NCI-H460 (cell line): ENCODE measurements at places on chromosomes 5 and 9.

GRCh38 chr9:114021578-114021977 is 56.5 kb downstream of the AMBP start:
- DNase-seq = no peak

DNA sequence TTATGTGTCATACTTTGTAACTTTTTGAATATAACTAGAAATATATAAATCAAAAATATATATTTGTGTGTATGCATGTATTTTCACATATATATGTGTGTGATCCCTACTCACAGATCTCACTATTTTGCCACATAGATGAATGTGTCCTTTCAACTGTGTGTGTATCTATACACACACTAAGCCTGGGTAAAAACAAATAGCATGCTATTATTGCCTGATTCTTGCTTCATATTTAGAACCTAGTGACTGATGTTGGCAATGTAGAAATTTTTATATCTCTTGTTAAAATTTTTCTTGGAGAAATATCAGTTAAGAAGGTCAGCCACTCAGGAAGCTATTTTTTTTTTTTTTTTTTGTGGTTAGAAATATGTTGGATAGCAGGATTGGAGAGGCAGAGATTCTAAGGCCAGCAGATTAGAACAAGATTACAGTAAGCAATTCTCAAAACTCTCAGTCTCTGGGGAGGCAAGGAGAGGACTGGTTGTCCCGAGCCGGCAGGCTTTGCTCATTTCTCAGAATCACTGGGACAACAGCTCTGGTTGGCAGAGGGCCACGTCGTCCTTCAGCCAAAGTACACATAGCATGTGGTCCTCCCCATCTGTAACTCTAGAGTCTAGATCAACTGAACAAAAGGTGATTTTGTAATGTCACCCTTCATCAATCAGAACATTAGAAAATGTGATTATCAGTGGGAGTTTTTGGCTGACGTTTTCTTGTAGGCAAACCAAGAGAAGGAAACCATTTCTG is 19.7 kb downstream of the C6 start:
- DNase-seq = no peak

DNA sequence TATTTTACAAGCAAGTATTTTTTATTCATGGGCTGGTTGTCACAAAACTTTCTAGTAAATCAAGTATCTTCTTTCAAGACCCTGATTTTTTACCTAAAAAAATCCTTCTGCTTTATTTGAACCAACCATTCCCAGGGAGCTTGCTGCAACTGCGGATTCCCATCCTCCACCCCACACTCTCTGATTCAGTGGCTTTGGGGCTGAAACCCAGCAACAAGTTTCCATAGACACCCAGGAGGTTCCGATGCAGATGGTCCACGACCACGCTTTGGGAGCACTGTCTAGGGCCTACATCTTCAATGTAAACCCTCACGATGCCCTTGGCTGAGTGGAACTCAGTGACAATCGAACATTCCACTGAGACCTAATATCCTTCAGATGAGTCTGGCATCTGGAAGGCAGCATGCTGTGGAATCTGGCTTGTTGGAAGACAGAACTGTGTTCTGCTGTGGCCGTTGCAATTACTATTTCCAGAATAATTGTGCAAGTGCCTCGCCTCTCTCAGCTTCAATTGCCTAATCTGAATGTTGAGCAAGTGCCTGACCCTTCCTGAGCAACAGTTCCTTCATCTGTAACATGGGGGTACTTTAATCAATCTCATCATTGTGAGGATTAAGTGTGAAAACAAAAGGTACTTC is 105.1 kb downstream of the INSYN2B start:
- DNase-seq = no peak

GRCh38 chr9:123997665-123998277 is 13.8 kb upstream of the LHX2 start:
- no peak for DNase-seq

GRCh38 chr5:116084287-116084691 is 536 bp upstream of the COMMD10 start:
- peak; percentile 9 for DNase-seq

DNA sequence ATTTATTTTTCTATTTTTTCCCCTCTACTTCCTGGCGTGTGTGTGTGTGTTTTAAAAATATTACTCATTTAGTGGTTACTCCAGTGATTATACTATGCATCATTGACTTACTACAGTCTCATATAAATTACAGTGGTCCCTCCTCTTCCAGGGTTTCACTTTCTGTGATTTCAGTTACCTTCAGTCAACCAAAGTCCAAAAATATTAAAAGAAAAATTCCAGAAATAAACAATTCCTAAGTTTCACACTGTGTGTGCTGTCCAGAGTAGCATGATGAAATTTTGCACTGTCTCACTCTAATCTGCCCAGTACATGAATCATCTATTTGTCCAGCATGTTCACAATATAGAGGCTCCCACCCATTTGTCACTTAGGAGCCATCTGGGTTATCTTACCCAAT is 47.4 kb upstream of the CCDC112 start:
- DNase-seq = peak; percentile 85

GRCh38 chr5:132821791-132822190 is 8.7 kb downstream of the SHROOM1 start:
- DNase-seq = no peak

GRCh38 chr5:79135790-79136553 is 24.4 kb downstream of the BHMT start:
- DNase-seq = no peak

DNA sequence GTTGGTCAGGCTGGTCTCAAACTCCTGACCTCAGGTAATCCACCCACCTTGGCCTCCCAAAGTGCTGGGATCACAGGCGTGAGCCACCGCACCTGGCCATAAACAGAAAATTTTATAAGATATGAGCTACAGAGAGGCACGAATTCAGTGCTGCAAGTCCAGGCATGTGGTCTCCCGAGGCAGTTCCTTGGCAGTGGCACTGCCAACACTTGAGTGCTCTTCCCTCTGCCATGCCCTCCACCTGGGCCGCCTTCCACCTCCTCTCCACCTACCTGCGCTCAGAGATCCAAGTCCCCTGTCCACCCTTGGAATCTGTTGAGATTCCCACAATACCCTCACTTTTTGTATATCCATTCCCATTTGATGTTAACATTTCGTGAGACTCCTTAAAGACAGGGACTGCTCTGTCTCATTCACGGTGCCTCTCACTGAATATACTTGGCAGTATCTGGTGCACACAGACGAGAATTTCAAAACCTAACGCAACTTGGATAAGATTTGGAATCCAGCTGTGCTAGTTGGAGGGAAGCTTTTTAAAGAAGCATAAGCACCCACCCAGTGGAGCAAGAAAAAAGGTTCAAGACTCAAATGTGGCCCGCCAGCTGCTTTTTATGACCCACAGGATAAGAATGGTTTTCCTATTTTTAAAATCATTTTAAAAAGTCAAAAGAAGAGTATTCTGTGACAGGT is 68.3 kb downstream of the DCP2 start:
- DNase-seq = no peak

GRCh38 chr9:110812886-110813285 is 144.3 kb downstream of the MUSK start:
- DNase-seq = no peak

GRCh38 chr9:68843239-68843638 is 138.2 kb downstream of the PIP5K1B start:
- no peak for DNase-seq

DNA sequence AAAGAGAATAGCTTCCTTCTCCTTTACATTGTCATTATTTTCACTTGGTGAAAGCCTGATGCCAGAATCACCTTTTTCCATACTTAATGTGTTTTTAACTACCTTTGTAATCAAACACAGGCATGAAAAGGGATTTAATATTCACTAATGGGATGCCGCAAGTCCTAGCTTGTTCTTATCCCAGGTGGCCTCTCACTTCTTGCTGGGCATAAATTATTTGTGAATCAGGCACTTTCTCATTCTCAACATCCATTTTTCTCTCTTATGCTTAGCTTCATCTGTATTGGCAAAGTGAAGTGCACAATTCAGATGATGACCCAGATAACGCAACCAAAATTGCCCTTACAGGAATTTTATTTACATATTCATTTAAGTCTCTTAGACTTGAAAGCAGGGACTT is 10.9 kb downstream of the ACTL7B start:
- no peak for DNase-seq

GRCh38 chr9:111799915-111800526 is 5.3 kb upstream of the SHOC1 start:
- no peak for DNase-seq

DNA sequence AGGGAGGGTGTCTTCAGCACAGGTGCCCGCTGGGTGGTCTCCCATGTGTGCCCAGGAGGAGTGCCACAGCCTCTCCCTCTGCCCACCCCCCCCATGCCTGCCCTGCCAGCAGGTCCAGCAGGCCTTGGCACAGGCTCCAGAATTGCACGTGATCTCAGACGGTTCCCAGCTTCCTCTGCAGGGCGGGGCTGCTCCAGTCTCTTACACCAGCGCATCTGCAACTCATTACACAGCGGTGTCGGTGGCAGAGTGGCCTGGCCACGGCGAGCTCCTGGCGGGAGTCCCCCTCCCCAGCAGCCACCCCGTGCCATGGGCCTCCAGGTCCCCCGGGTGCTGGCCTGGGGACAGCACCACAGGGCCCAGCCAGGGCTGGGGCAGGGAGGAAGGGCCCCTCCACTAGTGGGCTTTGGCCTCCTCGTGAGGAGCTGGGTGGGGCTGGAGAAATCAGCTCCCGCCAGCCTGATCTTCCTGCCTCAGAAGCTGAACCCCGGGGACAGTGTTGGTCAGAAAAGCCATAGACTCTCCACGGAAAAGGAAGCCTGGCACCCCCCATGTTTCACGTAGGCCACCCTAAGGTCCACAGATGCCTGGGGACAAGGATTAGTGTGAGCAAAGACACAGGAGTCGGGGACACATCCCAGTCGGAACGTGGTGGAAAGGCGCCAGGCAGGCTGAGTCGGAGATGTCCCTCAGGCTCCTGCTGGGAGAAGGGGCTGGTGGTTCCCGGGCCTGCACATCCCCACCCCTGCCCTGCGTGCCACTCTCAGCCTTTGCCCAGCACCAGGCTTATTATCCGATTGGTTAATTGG is 40.2 kb downstream of the RXRA start:
- peak; percentile 85 for DNase-seq

DNA sequence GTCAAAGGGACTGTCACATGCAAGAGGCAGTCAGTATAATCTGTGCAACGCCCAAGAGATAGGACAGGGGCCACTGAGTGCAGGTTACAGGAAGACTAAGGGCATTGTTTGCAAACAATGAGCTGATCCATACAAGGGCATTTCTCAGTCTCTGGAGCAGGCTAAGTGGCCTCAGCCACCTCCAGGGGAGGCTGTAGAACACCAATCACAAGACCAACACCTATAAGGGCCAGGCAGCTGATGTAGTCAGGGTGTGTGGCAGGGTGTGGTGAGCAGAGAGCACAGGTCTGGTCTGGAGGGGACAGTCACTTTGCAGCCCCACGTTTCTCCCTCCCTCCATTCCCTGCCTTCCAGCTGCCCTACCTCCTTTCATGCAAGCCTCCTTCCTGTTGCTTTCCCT is 83.2 kb upstream of the ADRA1B start:
- no peak for DNase-seq

DNA sequence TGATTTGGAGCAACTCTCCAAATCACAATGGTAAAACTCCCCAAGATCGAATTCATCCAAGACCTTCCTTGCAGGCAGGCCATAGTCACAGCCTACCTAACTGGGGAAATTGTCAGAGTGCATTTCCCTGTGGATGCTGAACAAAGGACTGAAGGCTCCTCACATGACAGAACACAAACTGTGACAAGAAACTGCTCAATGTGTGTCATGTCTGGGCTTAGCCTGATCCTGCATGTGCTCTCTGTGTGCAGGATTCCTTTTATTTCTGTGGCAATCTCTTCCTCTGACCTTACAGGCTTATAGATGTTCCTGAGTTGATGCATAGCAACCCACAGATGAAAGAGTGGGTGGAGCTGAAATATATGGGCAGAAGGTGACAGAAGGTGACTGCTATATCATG is 465.8 kb downstream of the ICE1 start:
- no peak for DNase-seq

- peak; percentile 45 for DNase-seq
Observed at GRCh38 chr5:14685757-14686156, 21.2 kb downstream of the OTULIN start.

DNA sequence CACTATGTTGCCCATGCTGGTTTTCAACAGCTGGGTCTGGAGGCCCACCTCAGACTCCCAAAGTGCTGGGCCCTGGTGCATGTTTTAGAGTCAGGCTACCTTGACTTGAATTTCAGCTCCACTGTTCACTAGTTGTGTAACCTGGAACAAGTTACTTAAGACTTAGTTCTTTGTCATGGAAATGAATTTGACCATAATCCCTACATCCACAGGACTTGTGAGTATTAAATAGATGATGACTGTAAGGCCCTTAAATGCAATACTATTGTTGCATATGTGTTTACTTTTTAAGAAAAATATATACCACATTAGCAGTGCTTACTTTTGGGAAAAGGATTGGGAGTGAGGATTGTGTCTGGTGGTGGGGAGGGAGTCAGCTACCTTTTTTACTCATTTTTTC is 16.4 kb downstream of the PAIP2 start:
- DNase-seq = no peak
